ENCODE measurements at places on chromosomes 6 and 20. TPM values are rescaled to one million over a fixed set of nuclear protein-coding genes. Genes with fewer than 3 reads are reported as not detected.

- no peak for DNase-seq
These were observed 40.1 kb downstream of the SLC24A3 start for GRCh38 chr20:19252451-19253120.

- DNase-seq, result no peak
These were observed 11.5 kb downstream of the BPI start for GRCh38 chr20:38315290-38315966.

- peak; percentile 79 for DNase-seq
These were observed 45.1 kb downstream of the NOL4L start for GRCh38 chr20:32539817-32540675.

C6orf136 gene
- total RNA-seq, result 36.0 TPM

C20orf144 gene
- total RNA-seq, result 0.27 TPM

CST7 gene
- total RNA-seq, result 54.6 TPM

CRYBG1 gene
- total RNA-seq, result 45.0 TPM

DNA sequence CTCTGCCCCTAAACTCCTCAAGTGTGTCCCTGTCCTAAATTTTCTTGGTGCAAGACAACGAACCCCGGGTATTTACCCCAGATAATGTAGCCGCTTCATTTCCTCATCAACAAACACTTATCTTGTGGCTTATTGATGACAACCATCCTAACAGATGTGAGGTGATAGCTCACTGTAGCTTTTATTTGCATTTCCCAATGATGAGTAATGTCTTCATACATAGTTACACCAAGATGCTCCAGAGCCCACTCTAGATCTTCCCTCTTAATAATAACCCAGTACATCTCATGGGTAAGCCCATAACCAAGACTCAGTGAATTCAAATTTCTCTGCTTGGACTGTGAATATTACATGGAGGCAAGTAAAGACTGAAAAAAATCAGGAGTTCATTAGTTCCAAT is 48.2 kb upstream of the BEND6 start:
- DNase-seq, result no peak

GRCh38 chr6:105080279-105080678 is 99.5 kb downstream of the POPDC3 start:
- DNase-seq, result no peak

- no peak for DNase-seq
These were observed 3.8 kb downstream of the ADGB start for GRCh38 chr6:146602526-146602925.

- no peak for DNase-seq
These were observed 13.9 kb upstream of the BFSP1 start for GRCh38 chr20:17545127-17545526.

BMP2 gene
- not detected for total RNA-seq

PAK5 gene
- total RNA-seq, result not detected

- DNase-seq, result no peak
These were observed 206.2 kb upstream of the SGK1 start for GRCh38 chr6:134523903-134524650.

DNA sequence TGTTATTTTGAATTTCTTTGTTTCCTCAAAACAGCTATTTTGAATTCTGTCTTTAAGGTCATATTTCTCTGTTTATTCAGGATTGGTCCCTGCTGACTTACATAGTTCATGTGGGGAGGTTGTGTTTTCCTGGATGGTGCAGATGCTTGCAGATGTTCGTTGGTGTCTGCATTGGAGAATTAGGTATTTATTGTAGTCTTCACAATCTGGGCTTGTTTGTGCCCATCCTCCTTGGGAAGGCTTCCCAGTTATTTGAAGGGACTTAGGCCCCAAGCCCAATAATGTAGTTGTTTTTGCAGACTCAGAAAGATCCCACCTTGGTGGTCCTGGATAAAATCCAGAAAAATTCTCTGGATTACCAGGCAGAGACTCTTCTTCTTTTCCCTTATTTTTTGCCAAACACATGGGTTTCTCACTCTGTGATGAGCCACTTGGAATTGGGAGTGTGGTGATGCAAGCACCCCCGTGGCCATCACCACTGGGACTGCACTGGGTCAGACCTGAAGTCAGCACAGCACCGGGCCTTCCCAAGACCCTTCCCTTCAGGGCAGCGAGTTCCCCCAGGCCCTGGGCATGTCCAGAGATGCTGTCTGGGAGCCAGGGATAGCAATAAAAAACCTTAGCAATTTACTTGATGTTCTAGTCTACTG is 81.6 kb upstream of the EZR start:
- DNase-seq, result no peak

GRCh38 chr6:30227763-30228487 is 14.7 kb upstream of the TRIM26 start:
- DNase-seq, result peak; percentile 81

HEY2 gene
- 0.11 TPM for total RNA-seq

GRCh38 chr6:36631326-36632011 is 37.3 kb downstream of the SRSF3 start:
- no peak for DNase-seq

DNA sequence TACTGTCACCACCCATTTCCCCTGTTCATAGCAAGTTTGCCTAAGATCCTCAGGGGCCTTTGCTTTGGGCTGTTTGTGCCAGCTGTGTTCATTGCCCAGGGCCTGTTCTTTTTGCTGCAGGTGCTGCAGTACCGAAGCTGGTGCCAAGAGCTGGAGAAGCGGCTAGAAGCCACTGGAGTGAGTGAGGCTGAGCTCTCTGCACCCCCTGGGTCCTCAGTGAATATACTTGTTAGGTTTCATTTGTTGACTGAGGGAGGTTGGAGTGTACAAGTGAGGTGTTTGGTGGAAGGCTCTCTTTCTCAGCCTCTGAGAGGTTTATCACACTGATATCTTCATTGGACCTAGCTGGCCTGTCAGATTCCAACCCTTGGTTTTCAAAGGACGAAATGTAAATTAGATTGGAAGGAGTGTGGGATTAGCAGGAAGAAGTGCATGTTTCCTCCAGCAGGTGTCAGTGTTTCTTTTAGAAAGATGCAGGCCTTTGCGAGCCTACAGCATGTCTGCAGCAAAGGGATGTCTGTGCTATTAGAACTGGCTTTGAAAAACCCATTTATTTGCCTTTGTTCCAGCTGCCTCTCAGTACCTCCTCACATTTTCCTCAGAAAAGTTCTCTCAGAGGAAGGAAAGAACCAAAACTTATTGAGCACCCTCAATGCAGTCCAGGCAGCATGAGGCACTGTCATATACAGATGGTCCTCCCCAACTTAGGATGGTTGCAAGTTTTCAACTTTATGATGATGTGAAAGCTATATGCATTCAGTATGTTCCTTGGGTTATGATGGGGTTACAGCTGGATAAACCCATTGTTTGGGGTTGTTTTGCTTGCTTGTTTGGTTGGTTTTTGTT is 8.3 kb downstream of the CEP250 start:
- DNase-seq, result peak; percentile 46

- no peak for DNase-seq
These were observed 139.4 kb upstream of the ID4 start for GRCh38 chr6:19697744-19698290.

DNA sequence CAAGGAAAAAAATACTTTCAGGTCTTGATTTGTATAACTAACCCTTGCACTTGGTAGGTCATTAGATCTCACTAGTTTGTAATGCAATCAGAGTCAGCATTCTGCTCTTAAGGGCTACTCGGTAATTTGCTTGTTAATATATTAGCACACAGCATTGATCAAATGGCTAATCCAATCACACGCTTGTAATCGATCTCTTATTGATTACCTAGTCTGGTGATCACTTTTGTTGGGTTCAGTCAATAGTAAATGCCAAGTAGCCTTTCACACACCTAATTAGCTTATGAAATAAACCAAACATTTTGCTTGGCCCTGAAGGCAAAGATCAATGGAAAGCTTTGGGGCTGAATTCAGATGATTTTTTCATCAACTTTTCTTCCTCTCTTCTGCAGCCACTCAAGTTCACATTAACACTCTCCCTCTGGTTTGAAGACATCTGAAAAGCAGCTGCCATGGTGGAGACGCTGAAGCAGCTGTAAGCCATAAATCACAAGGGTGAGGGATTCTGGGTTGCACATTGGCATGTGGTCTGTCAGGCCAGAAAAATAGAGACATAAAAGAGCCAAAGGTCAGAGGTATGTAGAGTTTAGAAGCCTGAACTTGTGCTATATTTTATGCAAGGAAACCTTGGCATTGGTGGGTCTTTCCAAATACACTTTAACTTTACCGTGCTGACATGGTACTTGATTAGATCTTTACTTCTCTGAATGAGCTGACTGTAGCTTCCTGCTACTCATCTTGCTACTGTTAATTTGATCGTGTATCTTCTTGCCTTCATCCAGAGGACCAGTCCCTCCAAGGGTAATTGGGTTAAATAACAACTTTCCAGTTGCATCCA is 234.4 kb downstream of the SIM1 start:
- DNase-seq, result no peak

DNA sequence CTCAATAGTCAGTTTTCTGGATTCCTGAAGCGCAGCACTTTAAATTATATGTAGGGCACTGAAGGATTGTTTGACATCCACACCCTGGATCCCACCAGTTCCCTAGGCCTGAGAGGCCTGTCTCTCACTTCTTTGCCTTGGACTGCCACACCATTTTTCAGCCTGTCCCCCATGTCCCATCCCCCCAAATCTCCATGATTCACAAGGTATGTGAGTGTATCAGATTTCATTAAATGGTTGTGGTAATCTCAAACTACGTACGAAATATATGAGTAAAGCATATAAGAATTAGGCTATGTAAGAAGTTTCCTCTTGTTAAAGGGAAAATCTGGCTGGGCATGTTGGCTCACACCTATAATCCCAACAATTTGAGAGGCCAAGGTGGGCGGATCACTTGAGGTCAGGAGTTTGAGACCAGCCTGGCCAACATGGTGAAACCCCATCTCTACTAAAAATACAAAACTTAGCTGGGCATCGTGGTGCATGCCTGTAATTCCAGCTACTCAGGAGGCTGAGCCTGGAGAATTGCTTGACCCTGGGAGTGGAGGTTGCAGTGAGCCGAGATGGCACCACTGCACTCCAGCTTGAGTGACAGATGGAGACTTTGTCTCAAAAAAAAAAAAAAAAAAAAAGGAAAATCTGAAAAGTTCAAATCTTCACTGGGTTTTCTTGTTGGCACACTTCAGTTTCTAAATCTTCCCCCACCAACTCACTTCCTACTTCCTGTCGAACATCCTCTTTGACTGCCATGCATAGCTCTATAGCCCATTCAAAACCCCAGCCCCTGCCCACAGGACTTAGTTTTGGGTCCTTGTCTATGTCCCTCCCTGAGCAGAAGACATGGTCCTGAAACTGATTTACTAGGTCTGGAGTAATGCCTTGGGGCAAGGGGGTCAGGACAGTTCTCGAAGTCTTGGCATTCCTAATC is 97.3 kb upstream of the SHLD1 start:
- no peak for DNase-seq

MED23 gene
- total RNA-seq, result 65.3 TPM

ENPP4 gene
- total RNA-seq, result 6.9 TPM

SAMD10 gene
- total RNA-seq, result 7.3 TPM

DNA sequence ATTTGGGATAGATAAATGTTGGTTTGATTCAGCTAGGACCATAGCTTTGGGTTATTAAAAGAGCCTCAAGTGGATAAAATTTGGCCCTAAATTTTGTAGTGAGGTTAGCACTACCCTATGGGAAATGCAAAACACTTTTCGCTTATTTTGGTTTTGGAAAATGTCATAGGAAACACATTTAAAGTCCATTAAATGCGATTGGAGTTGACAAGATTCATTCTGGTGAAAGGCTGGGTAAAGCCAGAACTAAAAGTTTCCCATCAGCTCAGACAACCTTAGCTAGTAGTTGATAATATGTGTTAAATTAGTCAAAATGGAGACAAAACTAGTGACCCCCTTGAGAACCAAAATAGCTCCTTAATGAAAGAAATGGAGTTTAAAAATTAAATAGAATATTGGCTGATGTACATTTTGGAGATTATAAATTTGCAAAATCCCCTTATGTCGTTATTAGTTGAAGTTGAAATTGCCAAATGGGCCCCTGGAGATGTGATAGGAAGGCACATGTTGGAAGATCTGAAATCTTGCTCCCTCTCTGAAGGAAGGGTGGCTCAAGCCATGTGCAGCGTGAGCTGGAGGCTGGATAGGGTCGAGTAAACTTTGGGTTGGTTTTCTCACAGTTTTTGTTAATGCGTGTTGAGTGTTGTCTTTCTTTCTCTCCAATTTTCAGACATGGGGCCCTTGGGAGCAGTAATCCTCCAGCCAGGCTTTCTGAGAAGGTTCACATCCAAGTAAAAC is 72.8 kb downstream of the CD83 start:
- no peak for DNase-seq

- no peak for DNase-seq
These were observed 9.7 kb upstream of the SLCO4A1 start for GRCh38 chr20:62632575-62633090.

ERVFRD-1 gene
- not detected for total RNA-seq

- DNase-seq, result peak; percentile 68
These were observed 2.5 kb downstream of the IP6K3 start for GRCh38 chr6:33744001-33744848.

All from CD8-positive, alpha-beta T cell (primary cell).